ENCODE measurements at places on chromosomes 11 and 22.

- no peak for DNase-seq
These were observed 41.6 kb upstream of the PHF21B start for GRCh38 chr22:45051419-45051818.

GRCh38 chr11:118610225-118610772 lies 2.9 kb downstream of the PHLDB1 start:
- no peak for DNase-seq

- DNase-seq: no peak
These were observed 41.4 kb upstream of the TTLL12 start for GRCh38 chr22:43228330-43228729.

DNA sequence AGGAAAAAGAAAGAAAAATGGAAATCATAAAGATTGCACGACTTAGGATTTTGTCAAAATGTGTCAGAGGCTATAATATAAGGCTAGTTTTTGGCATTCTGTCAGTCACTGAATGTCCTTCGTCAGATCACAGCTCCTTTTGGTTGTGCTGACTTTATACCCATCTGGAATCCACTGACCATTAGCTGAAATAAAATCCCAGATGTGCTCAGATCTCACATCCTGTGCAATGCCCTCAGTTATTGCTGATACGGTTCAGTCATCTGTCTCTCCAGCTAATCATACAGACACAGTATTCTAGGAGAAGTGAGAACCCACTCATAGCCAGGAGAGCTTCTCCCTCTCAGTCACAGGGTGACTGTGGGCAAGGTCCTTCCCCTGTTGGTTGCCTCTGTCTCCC lies 11.5 kb downstream of the CD44 start:
- DNase-seq: no peak

GRCh38 chr22:27918341-27919221 lies 475 bp downstream of the PITPNB start:
- no peak for DNase-seq

- peak; percentile 38 for DNase-seq
These were observed 2.7 kb downstream of the CRYBB3 start for GRCh38 chr22:25202290-25202921.

DNA sequence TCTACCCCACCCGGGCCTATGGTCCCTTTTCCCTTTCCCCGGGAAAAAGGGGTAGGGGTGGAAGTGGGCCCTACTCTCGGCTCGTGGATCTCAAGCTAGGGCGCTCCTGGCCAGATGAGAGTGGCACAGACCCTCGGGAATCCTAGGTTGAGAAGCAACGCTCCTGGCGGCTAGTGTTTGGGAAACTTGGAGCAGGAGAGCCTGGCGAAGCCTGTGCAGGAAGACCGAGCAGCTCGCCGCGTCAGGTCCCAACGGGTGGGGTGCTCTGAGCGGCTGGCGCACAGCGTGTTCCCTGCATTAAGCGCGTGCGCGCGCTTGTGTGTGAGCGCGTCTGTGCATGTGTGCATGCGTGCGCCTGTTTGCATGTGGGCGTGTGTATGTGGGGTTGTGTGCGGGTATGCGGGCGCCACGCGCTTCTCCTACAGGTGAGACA lies 7.1 kb upstream of the FLI1 start:
- DNase-seq: no peak

DNA sequence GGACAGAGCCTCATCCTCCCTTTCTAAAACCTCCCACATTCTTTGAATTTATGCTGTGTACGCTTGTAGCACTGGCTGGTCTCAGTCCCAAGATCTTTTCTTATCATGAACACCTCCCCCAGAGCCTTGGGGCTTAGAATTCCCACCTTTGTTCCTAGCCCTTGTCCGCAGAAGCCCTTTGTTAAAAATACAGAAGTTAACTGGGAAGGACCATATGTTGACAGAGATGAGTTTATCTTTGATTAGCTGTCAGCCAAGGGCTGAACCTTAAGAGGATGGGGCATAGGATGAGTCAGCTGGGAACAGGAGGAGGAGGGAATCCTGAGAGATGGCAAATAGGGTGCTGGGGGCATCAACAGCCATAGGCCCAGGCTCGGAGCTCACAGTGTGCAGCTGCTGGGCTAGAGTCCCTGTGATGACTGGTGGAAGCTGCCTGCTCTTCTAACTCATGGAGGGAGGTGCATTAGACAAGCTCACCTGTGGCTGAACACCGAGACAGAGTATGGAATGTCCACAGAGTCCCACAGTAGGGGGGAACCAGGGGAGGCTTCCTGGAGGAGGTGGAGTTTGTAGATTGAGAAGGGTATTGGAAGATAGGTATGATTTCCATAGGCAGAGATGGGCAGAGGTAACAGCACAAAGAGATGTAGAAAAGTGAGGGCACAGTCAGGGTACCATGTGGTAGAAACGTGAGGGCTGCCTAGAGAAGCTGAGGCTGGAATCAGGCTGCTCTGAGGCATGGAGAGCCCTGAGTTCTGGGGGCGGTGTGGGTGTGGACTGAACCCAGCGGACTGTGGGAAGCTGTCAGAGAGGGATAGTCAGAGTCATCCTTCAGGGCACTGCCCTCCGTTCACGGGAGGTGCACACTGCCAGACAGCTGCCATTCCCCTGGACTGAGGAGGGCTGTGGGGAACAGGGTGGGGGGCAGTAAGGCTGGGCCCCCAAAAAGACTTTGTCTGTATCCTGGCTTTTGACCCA lies 9.9 kb downstream of the MICAL2 start:
- DNase-seq: no peak

GRCh38 chr11:44445500-44446365 lies 119.7 kb upstream of the CD82 start:
- no peak for DNase-seq

GRCh38 chr11:62817129-62817528 lies 11.9 kb upstream of the NXF1 start:
- DNase-seq: no peak

DNA sequence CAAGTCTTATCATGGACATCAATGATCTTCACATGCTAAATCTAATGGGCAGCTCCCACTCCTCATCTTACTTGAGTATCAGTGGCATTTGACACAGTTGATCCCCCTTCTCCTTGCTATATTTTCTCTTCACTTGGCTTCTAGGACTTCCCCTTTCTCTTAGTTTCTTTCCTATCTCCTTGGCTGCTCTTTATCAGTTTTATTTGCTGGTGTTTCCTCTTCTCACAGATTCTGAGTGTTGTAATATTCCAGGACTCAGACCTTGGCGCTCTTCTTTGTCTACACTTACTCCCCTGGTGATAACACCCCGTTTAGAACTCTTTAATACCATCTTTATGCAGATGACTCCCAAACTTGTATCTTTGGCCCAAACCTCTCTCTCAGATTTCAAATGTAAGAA lies 33.9 kb upstream of the RASSF10 start:
- no peak for DNase-seq

GRCh38 chr11:36757075-36757474 lies 159.0 kb upstream of the RAG2 start:
- no peak for DNase-seq

GRCh38 chr11:72954860-72955259 lies 140.6 kb downstream of the ATG16L2 start:
- DNase-seq: no peak

- DNase-seq: no peak
These were observed 399.2 kb downstream of the TBC1D22A start for GRCh38 chr22:47161631-47162030.

DNA sequence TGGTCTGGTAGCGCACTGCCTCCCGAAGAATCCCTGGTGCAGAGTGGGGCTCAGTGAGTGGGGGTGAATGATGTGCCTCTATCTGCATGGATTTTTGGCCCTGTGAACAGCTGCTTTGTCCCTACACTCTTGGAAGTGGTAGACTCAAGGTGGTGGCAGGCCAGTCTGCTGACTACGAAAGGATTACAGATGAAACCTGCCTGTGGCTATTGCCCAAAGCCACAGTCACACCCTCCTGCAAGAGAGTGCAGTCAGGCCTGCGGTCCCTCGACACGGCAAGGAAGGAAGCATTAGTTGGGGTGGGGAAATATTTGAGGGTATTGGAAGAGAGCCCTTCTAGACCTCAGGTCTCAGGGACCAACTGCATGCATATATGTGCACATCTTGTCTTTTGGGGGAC lies 63.7 kb downstream of the DSCAML1 start:
- no peak for DNase-seq

DNA sequence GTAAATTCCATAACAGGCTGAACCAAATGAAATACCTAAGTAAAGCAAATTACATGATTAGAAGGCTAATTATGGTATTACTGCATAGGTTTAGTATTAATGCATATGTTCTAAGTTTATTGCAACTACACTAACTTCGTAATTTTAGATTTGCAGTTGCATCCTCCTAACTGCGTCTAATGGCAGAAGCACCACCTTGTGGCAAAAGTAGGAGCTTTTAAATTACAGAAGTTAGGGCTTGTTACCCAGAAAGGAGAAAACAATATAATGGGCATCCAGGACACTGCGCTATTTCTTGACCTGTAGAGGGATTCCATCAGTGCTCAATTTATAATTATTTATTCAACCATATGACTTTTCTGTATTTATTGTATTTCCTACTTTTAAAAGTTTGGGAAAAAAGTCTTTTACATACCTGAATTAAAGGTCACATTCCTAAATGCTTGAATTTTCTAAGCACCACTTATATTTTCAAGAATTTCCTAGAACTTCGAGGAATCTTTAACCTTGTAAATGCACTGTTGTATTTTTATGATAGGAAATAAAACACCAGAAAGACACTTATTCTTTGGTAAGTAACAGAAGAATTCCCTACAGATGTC lies 16.3 kb upstream of the GPR83 start:
- no peak for DNase-seq

DNA sequence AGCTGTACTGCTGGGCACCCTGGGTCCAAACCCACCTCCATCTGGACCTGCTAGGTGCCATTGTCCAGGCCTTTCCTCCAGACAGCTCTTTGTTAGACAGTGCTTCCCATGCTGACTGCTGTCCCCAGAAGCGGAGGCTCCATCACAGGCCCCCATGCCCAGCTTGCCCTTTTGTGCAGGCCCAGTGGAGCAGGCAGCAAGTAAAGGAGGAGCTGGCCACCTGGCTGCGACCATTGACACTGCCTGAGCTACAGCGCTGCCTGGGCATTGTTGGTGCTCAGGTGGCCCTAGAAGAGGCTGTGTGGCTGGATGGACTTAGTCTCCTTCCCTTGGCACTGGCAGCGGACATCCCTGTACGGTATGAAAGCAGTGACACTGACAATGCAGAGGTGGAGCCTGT lies 1.5 kb downstream of the DNHD1 start:
- DNase-seq: no peak

GRCh38 chr11:112368381-112368780 lies 107.7 kb upstream of the PLET1 start:
- DNase-seq: no peak

GRCh38 chr11:86068138-86068871 lies 579 bp downstream of the PICALM start:
- no peak for DNase-seq

GRCh38 chr22:42905217-42905616 lies 48.1 kb upstream of the ARFGAP3 start:
- no peak for DNase-seq
